ENCODE measurements at places on chromosomes 12 and 14. TPM values are rescaled to one million over a fixed set of nuclear protein-coding genes. Genes with fewer than 3 reads are reported as not detected.

HOXC9 gene
- not detected for total RNA-seq

PMCH gene
- total RNA-seq, result 2.1 TPM

- H3K36me3 ChIP-seq, result no peaks in the 10 kb centered on the region
- DNase-seq, result no peak
- H3K4me3 ChIP-seq, result no peak overlapping the region
- H3K4me1 ChIP-seq, result no peaks in the 10 kb centered on the region
- H3K27ac ChIP-seq, result no peak overlapping the region
Measured at GRCh38 chr12:108582978-108583770, 14.7 kb downstream of the TMEM119 start.

GRCh38 chr12:6062757-6063735 lies 61.4 kb downstream of the VWF start:
- no peaks in the 10 kb centered on the region for H3K36me3 ChIP-seq
- H3K4me1 ChIP-seq, result no peaks in the 10 kb centered on the region
- DNase-seq, result no peak
- H3K4me3 ChIP-seq, result no peak overlapping the region
- no peak overlapping the region for H3K27ac ChIP-seq

DNA sequence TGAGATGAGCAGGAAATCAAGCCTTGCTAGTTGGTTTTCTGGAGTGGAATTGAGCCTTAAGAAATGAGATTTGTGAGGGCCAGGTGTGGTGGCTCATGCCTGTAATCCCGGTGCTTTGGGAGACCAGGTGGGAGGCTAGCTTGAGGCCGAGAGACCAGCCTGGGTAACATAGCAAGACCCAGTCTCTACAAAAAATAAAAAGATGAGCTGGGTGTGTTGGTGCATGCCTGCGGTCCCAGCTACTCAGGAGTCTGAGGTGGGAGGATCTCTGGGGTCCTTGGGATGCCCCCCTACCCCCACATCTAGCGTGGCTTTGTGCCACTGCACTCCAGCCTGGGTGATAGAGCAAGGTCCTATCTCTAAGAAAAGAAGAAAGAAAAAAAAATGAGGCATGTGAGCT lies 104.2 kb upstream of the RTL1 start:
- no peaks in the 10 kb centered on the region for H3K4me1 ChIP-seq
- H3K27me3 ChIP-seq, result no peaks in the 10 kb centered on the region
- no peak overlapping the region for H3K27ac ChIP-seq
- H3K36me3 ChIP-seq, result no peaks in the 10 kb centered on the region

- no peak overlapping the region for H3K27ac ChIP-seq
- no peaks in the 10 kb centered on the region for H3K27me3 ChIP-seq
- no peaks in the 10 kb centered on the region for H3K36me3 ChIP-seq
- no peak for DNase-seq
- H3K4me1 ChIP-seq, result no peaks in the 10 kb centered on the region
Measured at GRCh38 chr12:120413901-120414695, 23.8 kb upstream of the COX6A1 start.
